H4 (cell line): ENCODE measurements at places on chromosomes 11 and 22. TPM values are rescaled to one million over a fixed set of nuclear protein-coding genes. Genes with fewer than 3 reads are reported as not detected.

GRCh38 chr11:117908109-117908895 is 20.9 kb downstream of the TMPRSS13 start:
- DNase-seq = no peak

- DNase-seq = peak; percentile 78
Measured at GRCh38 chr11:10122326-10123197, 171.5 kb downstream of the SBF2 start.

- no peak for DNase-seq
Measured at GRCh38 chr22:42770941-42771647, 50.4 kb upstream of the A4GALT start.

PLAAT4 gene
- 49.3 and 72.0 TPM in 2 replicates for total RNA-seq

DERL3 gene
- 0.43 and 1.6 TPM in 2 replicates for total RNA-seq
